ENCODE measurements at places on chromosomes 5 and 9.
A peak's percentile ranks its signal among the peaks of the same experiment; 100 is the strongest.

DNA sequence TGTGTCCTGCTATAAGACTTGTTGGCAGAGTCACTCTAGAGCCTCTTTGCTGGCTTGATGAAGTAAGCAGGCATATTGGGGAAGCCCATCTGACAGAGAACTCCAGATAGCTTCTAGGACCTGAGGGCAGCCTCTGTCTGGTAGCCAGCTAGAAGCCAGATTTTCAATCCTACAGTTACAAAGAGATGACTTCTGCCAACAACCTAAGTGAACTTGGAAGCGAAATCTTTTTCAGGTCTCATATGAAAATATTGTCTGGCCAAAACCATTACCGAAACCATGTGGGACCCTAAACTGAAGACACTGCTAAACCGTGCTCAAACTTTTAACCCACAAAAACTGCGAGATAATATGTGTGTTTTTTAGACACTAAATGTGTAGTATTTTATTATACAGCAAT is 140.9 kb downstream of the MRPS30 start:
- DNase-seq = no peak

- DNase-seq = no peak
These were observed 158.7 kb downstream of the FGF1 start for GRCh38 chr5:142527234-142527633.

- DNase-seq = peak; percentile 55
These were observed 9.1 kb downstream of the GFPT2 start for GRCh38 chr5:180343831-180344695.

DNA sequence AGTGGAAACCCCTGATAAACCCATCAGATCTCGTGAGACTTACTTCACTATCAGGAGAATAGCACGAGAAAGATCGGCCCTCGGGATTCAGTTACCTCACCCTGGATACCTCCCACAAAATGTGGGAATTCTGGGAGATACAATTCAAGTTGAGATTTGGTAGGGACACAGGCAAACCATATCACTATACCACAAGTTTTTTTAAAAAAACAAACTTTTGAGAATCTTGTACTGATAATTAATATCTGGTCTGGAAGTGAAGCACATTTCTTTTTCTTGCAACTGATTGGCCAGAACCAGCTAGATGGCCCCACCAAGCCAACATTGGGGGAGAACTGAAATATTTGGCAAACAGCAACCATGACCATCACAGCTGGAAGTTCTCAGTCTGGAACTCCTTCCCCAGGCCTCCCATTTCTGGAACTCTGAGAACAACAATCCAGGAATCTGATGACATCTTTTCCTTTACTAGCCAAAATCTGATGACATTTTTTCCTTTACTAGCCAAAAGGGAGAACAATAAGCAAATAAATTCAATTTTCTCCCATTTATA is 51.8 kb upstream of the CDKN2B start:
- DNase-seq = peak; percentile 20

Measured in fibroblast of skin of right biceps (primary cell).